ENCODE measurements at places on chromosomes 16 and 17.

DNA sequence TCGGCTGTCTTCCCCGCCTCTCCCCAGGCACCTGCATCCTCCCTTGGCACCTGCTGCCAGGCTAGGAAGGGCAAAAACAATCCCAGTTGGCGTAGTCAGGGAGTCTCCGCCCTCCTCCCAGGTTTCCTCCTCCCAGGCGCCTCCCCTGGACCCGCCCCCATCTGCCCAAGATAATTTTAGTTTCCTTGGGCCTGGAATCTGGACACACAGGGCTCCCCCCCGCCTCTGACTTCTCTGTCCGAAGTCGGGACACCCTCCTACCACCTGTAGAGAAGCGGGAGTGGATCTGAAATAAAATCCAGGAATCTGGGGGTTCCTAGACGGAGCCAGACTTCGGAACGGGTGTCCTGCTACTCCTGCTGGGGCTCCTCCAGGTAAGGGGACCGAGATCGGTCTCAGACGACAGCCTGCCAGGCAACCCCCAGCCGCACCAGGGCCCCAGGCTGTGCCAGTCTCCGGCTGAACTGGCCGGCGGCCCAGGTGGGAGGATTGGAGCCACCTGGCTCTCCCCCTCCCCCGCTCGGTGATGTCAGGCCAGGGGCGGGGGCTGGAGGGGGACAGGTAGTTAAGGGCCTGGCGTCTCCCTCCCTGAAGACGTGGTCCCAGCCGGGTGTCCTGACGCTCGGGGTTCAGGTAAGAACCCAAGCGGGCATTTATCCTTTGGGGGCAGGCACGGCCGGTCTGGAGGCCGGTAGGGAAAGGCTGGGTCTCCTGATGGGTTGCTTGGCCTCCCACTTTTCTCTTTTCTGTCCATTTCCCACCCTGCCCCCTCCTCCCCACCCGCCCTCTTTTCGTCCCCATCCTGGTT lies at the start of gene GRB7:
Gene GRB7 (plus strand): TSS at position 179 of the 808 bp plus-strand sequence. CDS start 4,364 bp downstream, outside the sequence.
- DNase-seq, result no peak

GRCh38 chr17:36941265-36942010 lies 4.2 kb downstream of the LHX1 start:
- no peak for DNase-seq

- DNase-seq, result no peak
Observed at GRCh38 chr17:47949946-47950345, 7.7 kb downstream of the PRR15L start.

GRCh38 chr16:55207693-55208428 lies 116.1 kb upstream of the IRX6 start:
- no peak for DNase-seq

GRCh38 chr17:69864462-69864861 lies 210.6 kb upstream of the KCNJ16 start:
- no peak for DNase-seq

- peak; percentile 42 for DNase-seq
Observed at GRCh38 chr17:37642681-37643080, 565 bp downstream of the DDX52 start.

DNA sequence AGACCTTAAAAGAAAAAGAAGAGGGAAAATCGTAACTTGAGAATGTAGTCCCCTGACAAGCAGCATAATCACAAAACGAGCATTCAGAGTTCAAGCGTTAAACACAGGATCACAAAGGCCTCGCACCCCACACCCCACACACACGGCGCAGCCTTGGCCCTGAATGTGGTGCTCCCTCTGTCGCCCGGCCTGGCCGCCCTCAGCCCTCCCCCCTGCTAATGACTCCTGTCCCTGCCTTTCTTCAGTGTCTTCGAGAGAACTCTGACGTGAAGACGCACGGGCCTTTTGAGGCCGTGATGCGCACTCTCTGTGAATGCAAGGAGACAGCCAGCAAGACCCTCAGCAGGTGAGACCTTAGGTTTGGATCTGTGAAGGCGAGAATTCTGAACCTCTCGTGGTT lies 47.5 kb upstream of the ENDOV start:
- DNase-seq, result no peak

DNA sequence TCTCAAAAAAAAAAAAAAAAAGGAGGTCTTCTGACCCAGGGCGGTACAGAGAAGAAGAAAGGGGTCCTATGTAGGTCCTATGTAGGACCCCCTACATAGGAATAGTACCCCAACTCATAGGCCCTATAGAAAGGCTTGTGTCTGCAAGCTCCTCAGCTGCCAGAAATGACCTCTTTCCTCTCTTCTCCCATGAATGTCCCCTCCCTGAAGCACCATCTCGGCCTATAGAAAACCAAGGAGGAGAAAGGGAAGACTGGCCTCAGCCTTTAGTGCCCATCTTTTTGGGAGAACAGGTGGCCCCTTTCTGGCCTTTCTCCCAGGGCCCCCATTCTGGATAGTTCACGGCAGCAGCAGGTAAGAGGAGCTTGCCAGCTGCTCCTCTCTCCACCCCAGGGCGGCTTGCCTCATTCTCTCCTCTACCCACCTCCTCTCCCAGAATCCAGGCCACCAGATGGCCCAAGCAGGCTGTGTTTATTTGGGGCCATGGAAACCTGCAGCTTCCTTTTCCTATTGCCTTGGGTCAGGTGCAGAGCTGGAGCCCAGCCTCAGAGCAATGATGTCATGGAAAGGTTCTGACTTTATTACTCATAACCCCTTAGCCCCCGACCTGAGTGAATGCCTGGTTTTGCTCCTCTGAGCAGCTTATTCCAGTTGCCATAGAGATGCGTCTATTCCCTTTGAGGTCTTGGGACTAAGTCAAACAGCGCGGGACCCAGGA lies 1.6 kb upstream of the MRPL58 start:
- DNase-seq, result peak; percentile 62

GRCh38 chr17:70521821-70522256 lies 352.5 kb downstream of the KCNJ2 start:
- DNase-seq, result peak; percentile 3

GRCh38 chr17:57369509-57369945 lies 113.2 kb downstream of the MSI2 start:
- DNase-seq, result peak; percentile 25

GRCh38 chr16:77617553-77617952 lies 104.8 kb upstream of the NUDT7 start:
- no peak for DNase-seq

- no peak for DNase-seq
Observed at GRCh38 chr16:27228621-27229501, 25.5 kb downstream of the KDM8 start.

GRCh38 chr16:80518436-80518835 lies 22.4 kb upstream of the DYNLRB2 start:
- no peak for DNase-seq

DNA sequence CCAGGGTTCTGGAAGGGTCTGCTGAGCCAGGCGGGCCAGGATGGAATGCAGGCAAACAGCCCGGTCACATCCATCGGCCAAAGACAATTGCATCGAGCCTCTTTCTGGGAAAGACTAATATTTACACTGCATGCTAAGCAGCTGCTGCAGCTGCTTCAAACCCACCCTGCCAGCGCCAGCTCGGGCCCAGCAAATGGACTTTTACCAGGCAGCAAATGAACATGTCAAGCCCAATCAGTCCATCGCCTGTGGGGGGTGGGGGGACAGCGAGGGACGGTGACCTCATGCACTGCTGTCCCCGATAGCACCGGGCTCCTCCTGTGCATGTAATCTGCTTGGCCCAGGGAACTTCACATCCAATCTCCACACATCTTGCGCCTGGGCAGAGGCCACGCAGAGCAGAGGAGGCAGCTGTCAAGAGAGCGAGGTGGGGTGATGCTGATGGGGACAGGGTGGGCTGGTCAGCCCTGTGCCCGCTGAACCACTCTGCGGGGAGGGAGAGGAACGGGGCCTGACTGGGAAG lies 39.4 kb upstream of the CDH5 start:
- DNase-seq, result no peak

DNA sequence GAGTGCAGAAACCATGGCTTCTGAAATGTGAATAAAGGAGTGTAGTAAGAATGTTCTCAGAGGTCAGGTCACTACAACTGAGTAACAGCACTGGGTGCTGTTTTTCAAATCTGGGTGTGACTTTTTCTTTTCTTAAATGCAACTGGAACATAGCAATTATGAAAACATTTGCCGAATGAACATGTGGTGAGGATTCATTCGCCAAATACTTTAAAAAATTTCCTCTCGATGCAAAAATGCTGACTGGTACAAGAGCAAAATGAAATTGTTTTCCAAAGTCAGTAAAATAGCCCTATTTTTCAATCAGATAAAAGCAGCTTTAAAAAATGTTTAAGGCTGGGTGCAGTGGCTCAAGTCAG lies 18.6 kb downstream of the ZDHHC7 start:
- DNase-seq, result peak; percentile 42

- DNase-seq, result no peak
Observed at GRCh38 chr17:73564843-73565242, 79.4 kb downstream of the SDK2 start.

GRCh38 chr17:28221751-28222414 lies 97.1 kb upstream of the TMEM97 start:
- DNase-seq, result no peak

GRCh38 chr16:17304491-17305119 lies 166.2 kb downstream of the XYLT1 start:
- peak; percentile 5 for DNase-seq

- peak; percentile 52 for DNase-seq
Observed at GRCh38 chr17:29683481-29683880, 60.8 kb upstream of the CORO6 start.

GRCh38 chr17:37745801-37746426 lies 1.1 kb upstream of the HNF1B start:
- no peak for DNase-seq

DNA sequence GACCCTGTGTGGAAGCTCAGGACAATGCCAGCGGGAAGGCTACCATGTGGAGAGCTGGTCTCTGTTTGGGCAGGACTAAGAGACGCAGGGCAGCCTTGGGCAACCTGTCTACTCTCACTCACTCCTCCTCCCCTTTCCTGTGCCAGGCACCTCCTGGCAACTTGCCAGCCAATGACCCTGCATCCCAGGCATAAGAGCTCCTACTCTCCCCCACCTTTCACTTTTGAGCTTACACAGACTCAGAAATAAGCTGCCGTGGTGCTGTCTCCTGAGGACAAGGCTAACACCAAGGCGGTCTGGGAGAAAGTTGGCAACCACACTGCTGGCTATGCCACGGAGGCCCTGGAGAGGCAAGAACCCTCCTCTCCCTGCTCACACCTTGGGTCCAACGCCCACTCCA lies 2.6 kb downstream of the HBM start:
- DNase-seq, result no peak

DNA sequence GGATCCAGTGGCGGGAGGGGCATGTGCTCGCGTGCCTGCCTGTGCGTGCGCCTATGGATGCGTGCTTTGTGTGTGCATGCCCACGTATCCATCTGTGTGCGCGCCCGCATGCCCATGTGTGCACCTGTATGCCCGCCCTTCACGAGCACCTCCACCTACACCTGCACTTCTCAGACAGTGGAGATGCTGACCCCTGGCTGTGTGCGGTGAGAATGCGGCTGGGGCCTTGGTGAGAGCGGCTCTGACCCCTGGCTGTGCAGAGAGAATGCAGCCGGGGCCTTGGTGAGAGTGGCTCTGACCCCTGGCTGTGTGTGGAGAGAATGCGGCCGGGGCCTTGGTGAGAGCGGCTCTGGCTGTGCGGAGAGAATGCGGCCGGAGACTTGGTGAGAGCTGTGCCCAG lies 33.9 kb downstream of the AXIN1 start:
- no peak for DNase-seq

- DNase-seq, result no peak
Observed at GRCh38 chr17:45257115-45257514, 4.8 kb downstream of the SPATA32 start.

- no peak for DNase-seq
Observed at GRCh38 chr17:16927641-16928321, 44.1 kb downstream of the TNFRSF13B start.

DNA sequence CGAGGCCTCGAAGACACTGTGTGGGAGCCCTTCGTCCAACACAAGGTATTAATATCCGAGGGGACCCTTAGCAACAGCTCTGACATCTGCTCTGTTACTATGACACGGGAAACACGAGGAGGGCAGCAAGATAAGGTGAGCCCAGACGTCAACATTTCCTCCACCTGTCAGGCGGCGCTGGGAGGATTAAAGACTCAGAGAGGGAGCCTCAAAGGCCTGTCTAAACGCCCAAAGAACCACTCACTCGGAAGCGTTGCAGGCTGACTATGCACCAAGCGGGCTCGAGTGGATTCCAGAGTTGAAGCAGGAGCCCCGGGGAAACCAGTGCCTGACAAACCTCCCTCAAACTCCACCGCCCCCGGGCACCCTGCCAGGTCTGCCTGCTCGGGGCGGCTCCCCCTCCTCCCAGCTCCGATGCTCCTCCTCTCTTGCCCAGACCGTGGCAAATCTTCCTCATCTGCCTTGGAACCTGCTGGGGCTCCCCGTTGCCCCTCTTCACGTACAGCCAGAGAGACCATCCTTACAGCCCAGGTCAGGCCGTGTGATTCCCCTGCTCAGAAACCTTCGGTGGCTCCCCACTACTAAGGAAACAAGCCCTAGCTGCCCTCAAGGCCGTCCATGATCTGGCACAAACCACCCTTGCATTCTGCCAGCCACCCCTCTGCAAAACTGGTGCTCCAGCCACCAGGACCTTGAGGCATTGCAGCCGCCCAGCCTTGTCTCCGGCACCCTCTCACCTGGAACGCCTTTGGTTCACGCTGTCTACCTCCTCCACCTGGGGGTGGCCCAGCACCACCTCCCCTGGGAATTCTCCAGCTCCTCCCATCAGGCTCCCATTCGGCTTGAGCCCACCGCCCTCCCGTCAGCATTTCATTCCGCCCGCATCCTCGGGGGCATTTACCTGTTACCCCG lies 16.2 kb downstream of the RPH3AL start:
- no peak for DNase-seq

DNA sequence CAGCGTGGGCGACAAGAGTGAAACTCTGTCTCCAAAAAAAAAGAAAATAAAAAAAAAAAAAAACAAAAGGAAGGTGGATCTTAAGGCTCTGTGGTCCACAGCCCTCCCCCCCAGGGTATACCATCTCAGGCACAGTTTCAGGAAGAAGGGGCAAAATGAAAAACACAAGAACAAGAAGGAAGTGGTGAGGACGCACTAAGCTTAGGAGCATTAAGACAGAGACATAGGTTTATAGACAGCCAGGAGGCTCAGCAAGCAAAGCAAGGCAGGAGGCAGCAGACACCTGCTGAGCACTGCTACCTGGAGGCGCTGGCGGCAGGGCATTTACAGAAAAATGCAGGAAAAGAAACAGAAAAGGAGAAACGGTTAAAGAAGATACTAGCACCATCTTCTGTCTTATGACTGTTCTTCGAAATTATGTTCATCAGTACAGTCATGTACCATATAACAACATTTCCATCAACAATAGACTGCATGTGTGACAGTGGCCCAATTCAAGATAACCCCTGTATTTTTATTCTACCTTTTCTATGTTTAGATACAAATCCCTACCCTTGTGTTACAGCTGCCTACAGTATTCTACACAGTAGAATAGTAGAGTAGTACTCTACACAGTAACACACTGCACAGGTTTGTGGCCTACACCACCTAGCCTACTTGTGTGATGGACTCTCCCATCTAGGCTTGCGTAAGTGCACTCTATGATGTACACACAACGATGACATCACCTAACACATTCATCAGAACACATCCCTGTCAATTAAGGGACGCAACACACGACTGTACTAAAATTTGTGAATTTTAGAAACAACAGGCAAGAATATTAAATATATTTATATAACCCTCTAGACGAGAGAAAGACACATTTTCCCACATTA lies 62.5 kb downstream of the XPO6 start:
- no peak for DNase-seq

Measured in cardiac fibroblast (primary cell).